Psoas muscle (tissue), 8 donors: ENCODE measurements at places on chromosomes 5 and 9. TPM values are rescaled to one million over a fixed set of nuclear protein-coding genes. Genes with fewer than 3 reads are reported as not detected.

- no peak overlapping the region for H3K4me3 ChIP-seq
- peaks cover 31% of the 10 kb centered on the region for H3K4me1 ChIP-seq
- H3K27ac ChIP-seq = peak overlapping the region; percentile 1
These were observed 147.9 kb downstream of the MACROH2A1 start for GRCh38 chr5:135251093-135251492.

DNA sequence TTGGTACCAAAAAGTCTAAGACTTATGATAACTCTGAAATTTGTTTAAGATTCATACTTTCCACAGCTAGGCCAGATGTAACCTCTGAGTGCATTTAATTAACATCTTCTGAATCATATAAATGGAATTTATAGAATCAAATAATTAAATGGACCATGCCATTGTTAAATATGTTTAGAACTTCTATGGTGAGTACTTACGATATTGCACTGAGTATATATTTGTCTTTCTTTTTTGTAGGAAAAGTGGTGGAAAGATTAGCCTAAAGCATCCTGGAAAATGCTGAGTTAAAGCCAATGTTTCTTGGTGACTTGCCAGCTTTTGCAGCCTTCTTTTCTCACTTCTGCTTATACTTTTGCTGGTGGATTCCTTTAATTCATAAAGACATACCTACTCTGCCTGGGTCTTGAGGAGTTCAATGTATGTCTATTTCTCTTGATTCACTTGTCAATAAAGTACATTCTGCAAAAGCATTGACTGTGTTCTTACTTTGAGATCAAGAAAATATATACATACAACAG is 11.9 kb downstream of the SPINK6 start:
- no peak overlapping the region for H3K27ac ChIP-seq
- no peaks in the 10 kb centered on the region for H3K36me3 ChIP-seq
- no peaks in the 10 kb centered on the region for H3K4me1 ChIP-seq
- no peak overlapping the region for H3K4me3 ChIP-seq
- no peaks in the 10 kb centered on the region for H3K27me3 ChIP-seq

GRCh38 chr9:115135821-115136778 is 18.1 kb upstream of the TNC start:
- no peaks in the 10 kb centered on the region for H3K36me3 ChIP-seq
- DNase-seq = no peak
- no peaks in the 10 kb centered on the region for H3K4me1 ChIP-seq
- peaks cover 3% of the 10 kb centered on the region for H3K27me3 ChIP-seq
- H3K4me3 ChIP-seq = no peak overlapping the region

DNA sequence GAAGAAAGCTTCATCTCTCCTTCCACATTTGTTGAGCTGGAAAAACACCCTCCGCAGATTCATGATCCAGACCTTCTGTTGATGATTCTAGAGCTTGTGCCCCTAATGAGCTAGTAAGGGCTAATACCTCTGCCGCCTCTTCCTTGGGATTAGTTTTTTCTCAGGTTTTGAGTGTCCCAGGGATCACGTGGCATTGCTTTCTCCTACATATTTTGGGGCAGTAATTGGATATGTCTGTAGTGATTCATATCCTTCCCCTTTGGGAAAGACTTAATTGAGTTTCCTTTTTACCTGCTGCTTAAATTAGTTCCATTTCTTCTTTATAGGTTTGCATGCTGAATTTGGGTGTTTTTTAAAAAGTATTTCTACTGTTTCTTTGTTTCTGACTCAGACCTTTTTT is 143.9 kb downstream of the GOLPH3 start:
- no peak overlapping the region for H3K27ac ChIP-seq
- peaks cover 36% of the 10 kb centered on the region for H3K4me1 ChIP-seq
- no peak for DNase-seq
- H3K36me3 ChIP-seq = no peaks in the 10 kb centered on the region

DNA sequence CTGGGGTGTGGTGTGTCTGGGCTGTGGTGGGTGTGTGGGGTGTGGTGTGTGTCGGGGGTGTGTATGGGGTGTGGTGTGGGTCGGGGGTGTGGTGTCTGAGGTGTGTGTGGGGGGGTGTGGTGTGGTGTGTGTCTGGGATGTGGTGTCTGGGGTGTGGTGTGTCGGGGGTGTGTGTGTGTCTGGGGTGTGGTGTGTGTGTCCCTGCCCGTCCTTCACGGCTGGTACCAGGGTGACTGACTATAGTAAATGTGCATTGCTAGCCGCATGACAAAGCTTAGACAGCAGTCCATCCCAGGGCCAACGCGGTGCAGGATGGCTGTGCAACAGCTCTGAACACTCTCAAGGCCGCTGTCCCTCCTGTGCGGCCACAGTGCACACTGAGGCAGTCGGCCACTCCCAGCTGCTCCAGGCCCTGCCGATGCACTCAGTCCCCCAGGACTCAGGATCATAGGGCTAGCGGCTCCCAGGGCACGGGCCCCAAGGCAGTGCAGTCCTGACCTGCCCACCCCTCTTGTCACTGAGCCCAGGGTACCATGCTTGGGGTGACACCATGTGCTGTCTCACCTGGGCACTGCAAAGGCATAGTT is 54.0 kb downstream of the SECISBP2 start:
- H3K27me3 ChIP-seq = no peaks in the 10 kb centered on the region
- DNase-seq = no peak
- H3K36me3 ChIP-seq = peaks cover 26% of the 10 kb centered on the region

- H3K36me3 ChIP-seq = no peaks in the 10 kb centered on the region
- no peak for DNase-seq
- H3K27ac ChIP-seq = no peak overlapping the region
- no peaks in the 10 kb centered on the region for H3K4me1 ChIP-seq
- H3K4me3 ChIP-seq = no peak overlapping the region
- no peaks in the 10 kb centered on the region for H3K27me3 ChIP-seq
These were observed 47.1 kb downstream of the SPIN1 start for GRCh38 chr9:88435336-88435735.

DNA sequence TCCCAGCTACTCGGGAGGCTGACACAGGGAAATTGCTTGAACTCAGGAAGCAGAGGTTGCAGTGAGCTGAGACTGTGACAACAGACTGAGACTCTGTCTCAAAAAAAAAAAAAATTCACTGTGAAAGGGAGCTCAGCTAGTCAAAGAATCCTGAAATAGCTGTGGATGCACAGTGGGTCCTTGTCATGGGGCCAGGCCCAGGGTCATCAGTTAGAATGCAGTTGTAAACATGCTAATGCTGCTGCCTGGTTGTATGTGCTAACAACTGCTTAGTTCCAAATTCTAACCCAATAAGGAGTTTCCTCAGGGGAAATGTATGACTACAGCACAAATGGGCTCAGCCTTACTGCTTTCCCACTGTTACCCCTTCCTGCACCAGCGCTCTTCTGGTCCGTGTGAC is 84.0 kb downstream of the PALM2AKAP2 start:
- no peaks in the 10 kb centered on the region for H3K27me3 ChIP-seq
- no peak for DNase-seq
- H3K4me1 ChIP-seq = peaks cover 17% of the 10 kb centered on the region
- H3K4me3 ChIP-seq = no peak overlapping the region
- no peak overlapping the region for H3K27ac ChIP-seq

DNA sequence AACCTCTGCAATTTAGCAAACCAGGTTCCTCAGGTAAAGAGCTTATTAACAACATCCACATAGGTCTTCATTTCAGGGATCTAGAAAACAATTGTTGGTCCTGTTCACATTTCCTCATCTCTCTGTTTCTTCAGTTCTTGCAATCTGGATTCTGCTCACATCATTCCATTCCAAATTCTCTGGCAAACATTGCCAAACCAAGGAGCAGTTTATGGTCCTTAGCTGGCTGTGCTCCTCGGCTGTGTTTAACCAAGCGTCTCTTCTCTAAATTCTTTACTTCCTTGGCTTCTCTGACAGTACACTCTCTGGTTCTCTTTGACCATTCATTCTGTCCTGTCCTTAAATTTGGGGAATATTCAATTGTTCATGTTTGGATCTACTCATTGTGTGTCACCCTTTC is 65.8 kb upstream of the RANBP3L start:
- H3K4me1 ChIP-seq = no peaks in the 10 kb centered on the region
- DNase-seq = no peak
- no peaks in the 10 kb centered on the region for H3K36me3 ChIP-seq

GRCh38 chr5:53256746-53257145 is 147.2 kb upstream of the MOCS2 start:
- no peaks in the 10 kb centered on the region for H3K27me3 ChIP-seq
- no peaks in the 10 kb centered on the region for H3K4me1 ChIP-seq
- DNase-seq = no peak
- H3K36me3 ChIP-seq = no peaks in the 10 kb centered on the region
- no peak overlapping the region for H3K4me3 ChIP-seq
- no peak overlapping the region for H3K27ac ChIP-seq

The NRG2 gene
- 0.42 TPM for polyA plus RNA-seq

- no peaks in the 10 kb centered on the region for H3K36me3 ChIP-seq
- no peak overlapping the region for H3K27ac ChIP-seq
- no peak overlapping the region for H3K4me3 ChIP-seq
- DNase-seq = no peak
- H3K4me1 ChIP-seq = no peaks in the 10 kb centered on the region
- H3K27me3 ChIP-seq = no peaks in the 10 kb centered on the region
These were observed 155.5 kb upstream of the WWC1 start for GRCh38 chr5:168135897-168136296.

GRCh38 chr5:1190837-1191239 is 10.6 kb upstream of the SLC6A19 start:
- H3K36me3 ChIP-seq = no peaks in the 10 kb centered on the region
- no peak overlapping the region for H3K4me3 ChIP-seq
- H3K27me3 ChIP-seq = no peaks in the 10 kb centered on the region
- H3K27ac ChIP-seq = no peak overlapping the region
- DNase-seq = peak; percentile 28
- no peaks in the 10 kb centered on the region for H3K4me1 ChIP-seq

GRCh38 chr5:79702606-79703380 is 13.2 kb downstream of the CMYA5 start:
- no peak overlapping the region for H3K4me3 ChIP-seq
- peak; percentile 29 for DNase-seq
- peak overlapping the region; percentile 99 for H3K27ac ChIP-seq
- H3K27me3 ChIP-seq = no peaks in the 10 kb centered on the region
- no peaks in the 10 kb centered on the region for H3K36me3 ChIP-seq
- H3K4me1 ChIP-seq = peaks cover 71% of the 10 kb centered on the region

GRCh38 chr5:74334062-74334761 is 306.3 kb downstream of the ENC1 start:
- no peak overlapping the region for H3K4me3 ChIP-seq

The ADGRD2 gene
- polyA plus RNA-seq = not detected

DNA sequence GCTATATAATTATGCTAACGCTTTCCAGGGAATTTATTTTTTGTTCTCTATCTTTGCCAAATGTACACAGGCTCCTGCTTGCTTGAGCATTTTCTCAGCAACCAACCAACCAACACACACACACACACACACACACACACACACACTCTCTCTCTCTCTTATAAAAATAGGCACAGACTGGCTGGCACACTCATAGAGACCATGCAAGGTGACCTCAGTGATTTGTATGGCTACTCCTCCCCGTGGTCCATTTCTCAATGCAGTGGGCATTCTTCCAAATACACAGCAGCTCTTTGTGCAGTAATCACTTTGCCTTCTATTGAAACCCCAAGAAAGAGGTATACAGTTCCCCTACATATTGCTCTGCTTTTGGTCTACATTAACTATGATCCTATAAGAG is 416.0 kb downstream of the MAN2A1 start:
- no peak overlapping the region for H3K27ac ChIP-seq
- no peaks in the 10 kb centered on the region for H3K4me1 ChIP-seq
- H3K4me3 ChIP-seq = no peak overlapping the region
- H3K36me3 ChIP-seq = no peaks in the 10 kb centered on the region
- no peaks in the 10 kb centered on the region for H3K27me3 ChIP-seq

DNA sequence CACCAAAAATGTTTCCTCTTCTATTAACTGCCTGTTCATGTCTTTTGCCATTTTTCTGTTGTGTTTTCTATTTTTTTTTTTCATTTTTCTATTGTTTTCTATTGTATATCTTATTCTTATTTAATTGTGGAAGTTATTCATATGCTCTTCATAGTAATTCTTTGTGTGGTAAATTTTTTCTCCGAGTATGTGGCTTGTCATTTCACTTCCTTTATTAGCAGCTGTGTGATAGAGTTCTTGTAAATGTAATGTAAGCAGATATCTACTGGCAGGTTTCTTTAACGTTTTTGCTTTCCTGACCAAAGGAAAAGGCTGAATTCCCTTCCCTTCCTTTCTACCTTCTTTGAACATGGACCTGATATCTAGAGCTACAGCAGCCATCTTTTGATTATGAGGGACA is 5.8 kb upstream of the PLPP1 start:
- H3K27me3 ChIP-seq = no peaks in the 10 kb centered on the region
- H3K4me3 ChIP-seq = no peak overlapping the region
- H3K4me1 ChIP-seq = peaks cover 3% of the 10 kb centered on the region
- peak overlapping the region; percentile 2 for H3K27ac ChIP-seq

DNA sequence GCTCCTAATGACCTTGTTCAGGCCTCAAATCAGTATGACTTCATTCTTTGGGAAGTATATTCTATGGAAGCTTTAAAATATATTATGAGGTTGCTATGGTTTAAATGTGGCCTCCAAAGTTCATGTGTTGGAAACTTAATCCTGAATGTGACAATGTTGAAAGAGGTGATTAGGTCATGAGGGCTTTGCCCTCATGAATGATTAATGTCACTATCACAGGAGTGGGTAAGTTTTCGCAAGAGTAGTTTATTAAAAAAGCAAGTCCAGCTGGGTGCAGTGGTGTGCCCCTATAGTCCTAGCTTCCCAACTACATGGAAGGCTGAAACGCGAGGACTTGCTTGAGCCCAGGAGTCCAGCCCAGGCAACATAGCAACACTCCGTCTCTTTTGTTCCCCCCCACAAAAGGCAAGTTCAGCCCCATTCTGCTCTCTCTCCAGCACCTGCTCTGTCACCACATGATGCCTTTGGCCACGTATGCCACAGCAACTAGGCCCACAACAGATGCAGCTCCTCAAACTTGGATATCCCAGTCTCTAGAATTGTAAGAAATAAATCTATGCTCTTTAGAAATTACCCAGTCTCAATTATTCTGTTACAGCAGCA is 105.3 kb downstream of the SIL1 start:
- H3K27me3 ChIP-seq = no peaks in the 10 kb centered on the region
- DNase-seq = no peak
- no peak overlapping the region for H3K4me3 ChIP-seq
- H3K4me1 ChIP-seq = peaks cover 22% of the 10 kb centered on the region

DNA sequence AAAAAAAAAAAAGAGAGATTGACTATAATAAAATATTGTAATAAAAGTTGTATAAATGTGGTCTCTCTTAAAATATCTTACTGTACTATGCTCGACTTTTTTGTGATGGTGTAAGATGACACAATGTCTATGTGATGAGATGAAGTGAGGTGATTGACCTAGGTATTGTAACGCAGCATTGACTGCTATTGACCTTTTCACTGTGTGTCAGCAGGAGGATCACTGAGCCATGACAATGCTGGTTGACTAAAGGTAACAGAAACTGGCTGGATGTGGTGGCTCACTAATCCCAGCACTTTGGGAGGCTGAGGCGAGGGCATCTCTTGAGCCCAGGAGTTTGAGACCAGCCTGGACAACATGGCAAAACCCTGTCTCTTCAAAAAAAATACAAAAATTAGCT is 78.6 kb upstream of the MYO10 start:
- H3K4me3 ChIP-seq = no peak overlapping the region
- H3K4me1 ChIP-seq = no peaks in the 10 kb centered on the region
- H3K27ac ChIP-seq = no peak overlapping the region
- H3K27me3 ChIP-seq = no peaks in the 10 kb centered on the region
- no peaks in the 10 kb centered on the region for H3K36me3 ChIP-seq
- no peak for DNase-seq

The PRR7 gene
- 3.8 TPM for polyA plus RNA-seq
